ENCODE measurements at places on chromosomes 12 and 14.
A peak's percentile ranks its signal among the peaks of the same experiment; 100 is the strongest.

DNA sequence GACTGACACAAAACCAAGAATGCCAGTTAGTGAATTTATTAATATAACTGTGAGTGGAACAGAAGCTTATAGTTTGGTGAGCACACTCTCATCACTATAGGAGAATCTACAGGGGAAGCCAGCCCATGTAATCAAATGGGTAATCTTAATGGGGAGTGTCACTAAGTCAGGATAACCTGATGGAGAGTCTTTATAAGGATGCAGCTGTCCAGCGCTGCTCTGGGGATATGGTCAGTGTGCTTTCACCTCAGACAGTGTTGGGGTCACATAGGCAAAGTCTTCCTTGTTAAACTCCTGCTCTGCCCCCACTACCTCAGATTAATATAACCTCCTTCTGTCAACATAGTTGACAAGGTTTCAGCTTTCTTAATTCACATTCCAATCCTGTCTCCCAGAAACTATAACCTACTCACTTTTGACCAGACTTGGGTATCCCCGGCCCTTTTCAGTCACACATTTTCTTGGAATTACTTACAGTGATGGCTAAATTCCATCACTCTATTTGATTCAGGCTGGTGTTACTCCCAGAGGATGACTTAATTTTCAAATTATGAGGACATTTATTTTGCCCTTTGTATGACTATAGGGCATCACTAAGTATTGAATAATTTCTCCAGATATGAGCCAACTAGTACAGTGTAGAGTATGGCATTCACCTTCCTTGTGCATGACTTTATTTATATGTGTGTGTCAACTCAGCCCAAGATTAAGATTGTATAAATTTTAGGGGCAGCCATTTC, 13.2 kb downstream of the STK38L start:
- no peak for DNase-seq

DNA sequence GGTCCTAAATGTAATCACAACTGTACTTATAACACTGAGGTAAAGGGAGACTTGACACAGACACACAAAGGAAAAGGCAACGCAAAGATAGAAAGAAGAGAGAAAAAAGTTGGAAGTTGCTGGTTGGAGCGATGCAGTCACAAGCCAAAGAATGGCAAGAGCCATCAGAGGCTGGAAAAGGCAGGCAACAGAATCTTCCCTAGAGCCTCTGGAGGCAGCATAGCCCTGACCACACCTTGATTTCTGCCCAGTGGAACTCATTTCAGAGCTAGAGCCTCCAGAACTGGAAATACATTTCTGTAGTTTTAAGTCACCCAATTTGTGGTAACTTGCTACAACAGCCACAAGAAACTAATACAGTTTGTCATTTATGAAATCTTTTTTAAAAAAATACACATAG, 89.2 kb downstream of the PUS7L start:
- DNase-seq: no peak

GRCh38 chr12:43550831-43551271, 1.2 kb downstream of the ADAMTS20 start:
- DNase-seq: no peak

DNA sequence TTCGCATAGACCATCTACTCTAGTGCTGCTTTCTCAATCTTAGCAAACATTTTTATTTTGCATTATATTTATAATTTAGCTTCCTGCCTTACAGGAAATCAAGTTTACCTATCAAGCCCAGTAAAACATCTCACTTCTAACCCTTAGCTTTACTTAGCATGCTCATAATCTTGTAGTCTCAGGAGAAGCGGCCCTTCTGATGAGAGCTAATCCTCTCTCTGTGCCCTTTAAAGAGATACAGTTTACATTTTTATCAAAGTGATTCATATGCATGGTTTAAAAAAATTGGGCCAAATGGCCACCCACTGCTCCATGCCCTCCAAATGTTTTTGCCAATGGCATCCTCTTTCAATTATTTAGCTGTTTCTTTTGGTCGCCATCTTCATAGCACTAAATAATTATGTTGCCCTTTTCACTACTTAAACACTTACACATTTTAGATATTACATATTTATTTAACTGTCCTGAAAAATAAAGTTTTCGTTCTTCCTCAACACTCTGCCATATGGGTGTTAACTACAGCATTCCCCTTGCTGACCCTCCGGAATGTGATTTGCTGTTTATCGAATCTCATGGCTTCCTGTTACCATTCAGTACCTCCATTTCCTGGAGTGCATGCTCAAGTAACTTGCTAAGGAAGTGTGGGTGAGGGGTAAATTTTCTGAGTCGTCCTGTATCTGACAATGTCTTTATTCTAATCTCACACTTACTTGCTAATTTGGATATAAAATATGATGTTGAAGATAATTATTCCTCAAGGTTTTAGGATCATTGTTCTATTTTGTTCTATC, 29.3 kb downstream of the YLPM1 start:
- DNase-seq: no peak

DNA sequence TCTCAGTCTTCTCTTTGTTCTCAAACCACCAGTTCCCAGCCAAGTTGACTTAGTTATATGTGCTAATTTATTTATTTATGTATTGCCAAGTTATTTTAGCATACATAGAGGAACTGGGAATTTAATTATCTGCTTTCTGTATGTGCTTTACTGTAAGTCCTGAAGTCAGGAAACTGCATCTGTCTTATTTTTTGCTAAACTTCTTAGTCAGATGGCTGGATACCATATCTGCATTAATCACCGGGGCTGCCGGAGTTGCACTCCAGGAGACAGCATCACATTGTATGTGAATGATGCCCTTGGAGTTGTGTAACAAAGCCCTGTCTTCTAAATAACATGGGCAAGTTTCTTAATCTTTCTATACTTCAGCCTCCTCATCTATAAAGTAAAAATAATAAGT, 96.2 kb downstream of the MON2 start:
- DNase-seq: no peak

DNA sequence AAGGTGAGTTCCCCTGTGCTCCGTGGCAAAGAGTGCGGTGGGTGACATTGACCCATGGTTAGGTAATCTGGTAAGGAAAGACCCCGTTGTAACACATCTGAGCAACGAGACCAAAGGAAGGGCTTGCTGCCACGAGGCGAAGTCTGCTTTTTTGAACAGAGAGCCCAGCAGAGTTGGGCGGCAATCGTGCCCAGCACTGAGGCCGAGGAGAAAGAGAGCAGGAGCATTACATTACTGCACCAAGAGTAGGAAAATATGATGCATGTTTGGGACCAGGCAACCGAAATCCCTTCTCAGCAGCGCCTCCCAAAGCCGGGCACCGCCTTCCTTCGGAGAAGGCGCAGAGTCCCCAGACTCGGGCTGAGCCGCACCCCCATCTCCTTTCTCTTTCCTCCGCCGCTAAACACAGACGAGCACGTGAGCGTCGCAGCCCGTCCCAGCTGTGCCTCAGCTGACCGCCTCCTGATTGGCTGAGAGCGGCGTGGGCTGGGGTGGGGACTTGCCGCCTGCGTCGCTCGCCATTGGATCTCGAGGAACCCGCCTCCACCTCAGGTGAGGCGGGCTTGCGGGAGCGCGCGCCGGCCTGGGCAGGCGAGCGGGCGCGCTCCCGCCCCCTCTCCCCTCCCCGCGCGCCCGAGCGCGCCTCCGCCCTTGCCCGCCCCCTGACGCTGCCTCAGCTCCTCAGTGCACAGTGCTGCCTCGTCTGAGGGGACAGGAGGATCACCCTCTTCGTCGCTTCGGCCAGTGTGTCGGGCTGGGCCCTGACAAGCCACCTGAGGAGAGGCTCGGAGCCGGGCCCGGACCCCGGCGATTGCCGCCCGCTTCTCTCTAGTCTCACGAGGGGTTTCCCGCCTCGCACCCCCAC, at the start of gene HIF1A:
TSS of gene HIF1A (plus strand) at position 684 of the 865 bp plus-strand sequence. CDS start 292 bp downstream, outside the sequence.
- peak; percentile 88 for DNase-seq

DNA sequence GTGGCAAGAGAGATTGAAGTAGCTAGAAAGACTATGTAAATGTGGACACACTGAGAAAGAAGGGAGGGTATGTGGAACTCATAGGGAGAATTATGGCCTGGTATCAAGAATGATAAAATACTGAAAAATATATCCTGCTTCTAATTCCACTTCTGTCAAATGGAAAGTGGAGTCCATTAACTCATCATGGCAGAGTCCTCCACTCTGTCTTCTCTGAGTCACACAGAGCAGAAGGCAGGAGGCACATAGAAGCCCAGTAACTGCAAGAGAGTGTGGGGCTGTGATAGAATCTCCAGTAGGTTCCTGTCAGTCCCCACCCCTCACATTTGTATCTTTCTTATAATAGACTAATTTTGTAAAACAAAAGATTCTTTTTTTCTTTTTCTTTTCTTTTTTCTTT, 223.7 kb downstream of the AKAP6 start:
- no peak for DNase-seq

- no peak for DNase-seq
Observed at GRCh38 chr14:22251090-22251489, 337.9 kb downstream of the DAD1 start.
